ENCODE measurements at places on chromosomes 2 and 18. TPM values are rescaled to one million over a fixed set of nuclear protein-coding genes. Genes with fewer than 3 reads are reported as not detected.

DNA sequence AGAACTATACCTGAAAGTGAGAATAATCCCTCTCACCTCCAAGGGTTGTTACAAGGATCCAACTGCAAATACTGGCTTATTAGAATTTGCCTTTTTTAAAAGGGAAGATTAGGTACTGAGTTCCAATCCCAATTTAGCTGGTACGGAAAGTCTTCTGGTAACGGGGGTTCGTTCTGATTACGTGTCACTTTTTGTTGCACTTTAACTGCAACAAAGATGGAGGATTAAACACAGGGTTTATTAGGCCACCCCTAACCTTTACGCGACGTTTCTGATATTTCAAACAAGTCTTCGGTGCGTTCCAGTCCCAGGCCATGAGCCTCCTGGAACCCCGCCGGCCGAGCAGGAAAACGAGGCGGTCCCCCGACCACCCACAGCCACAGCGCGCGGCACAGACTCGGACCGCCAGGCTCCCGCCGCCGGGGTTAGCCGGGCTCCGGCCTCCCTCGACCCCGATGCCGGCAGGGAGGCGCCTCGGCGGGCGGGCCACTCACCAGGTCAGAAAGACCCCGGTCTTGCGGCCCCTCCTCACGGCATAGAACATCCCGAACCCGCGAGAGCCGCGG lies 411 bp downstream of the RNASEH1 start:
- DNase-seq = no peak

GRCh38 chr2:28683100-28683706 lies 68.4 kb upstream of the PPP1CB start:
- DNase-seq = peak; percentile 86

DNA sequence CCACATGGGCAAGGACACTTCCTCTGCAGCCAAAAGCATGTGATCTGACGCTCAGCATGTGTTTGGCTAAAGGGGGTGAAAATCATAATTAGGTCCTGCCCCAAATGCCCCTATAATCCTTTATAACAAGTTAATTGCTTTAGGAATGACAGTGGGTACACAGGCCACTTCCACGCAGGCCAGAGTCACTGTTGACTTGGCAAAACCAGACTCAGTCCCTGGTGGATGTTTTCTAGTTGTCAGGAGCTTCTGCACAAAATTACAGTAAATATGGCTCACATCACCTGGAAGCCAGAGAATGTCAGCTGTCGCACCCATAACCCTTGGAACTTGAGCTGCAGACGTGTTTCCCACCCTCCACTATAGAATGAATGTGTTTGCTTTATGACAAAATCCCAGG lies 13.3 kb upstream of the PXDN start:
- DNase-seq = no peak

- DNase-seq = no peak
Measured at GRCh38 chr2:4486971-4487370, 783.6 kb downstream of the DCDC2C start.

The IL36RN gene
- not detected for total RNA-seq

The CDK15 gene
- 3.5 TPM for total RNA-seq

The CTLA4 gene
- not detected for total RNA-seq

The CD207 gene
- total RNA-seq = not detected

The TCF7L1 gene
- 4.3 TPM for total RNA-seq

- DNase-seq = no peak
Measured at GRCh38 chr18:60060578-60060977, 160.8 kb downstream of the PMAIP1 start.

GRCh38 chr18:8329186-8329771 lies 280.0 kb upstream of the RAB12 start:
- DNase-seq = peak; percentile 69

The METTL21A gene
- total RNA-seq = 13.0 TPM

DNA sequence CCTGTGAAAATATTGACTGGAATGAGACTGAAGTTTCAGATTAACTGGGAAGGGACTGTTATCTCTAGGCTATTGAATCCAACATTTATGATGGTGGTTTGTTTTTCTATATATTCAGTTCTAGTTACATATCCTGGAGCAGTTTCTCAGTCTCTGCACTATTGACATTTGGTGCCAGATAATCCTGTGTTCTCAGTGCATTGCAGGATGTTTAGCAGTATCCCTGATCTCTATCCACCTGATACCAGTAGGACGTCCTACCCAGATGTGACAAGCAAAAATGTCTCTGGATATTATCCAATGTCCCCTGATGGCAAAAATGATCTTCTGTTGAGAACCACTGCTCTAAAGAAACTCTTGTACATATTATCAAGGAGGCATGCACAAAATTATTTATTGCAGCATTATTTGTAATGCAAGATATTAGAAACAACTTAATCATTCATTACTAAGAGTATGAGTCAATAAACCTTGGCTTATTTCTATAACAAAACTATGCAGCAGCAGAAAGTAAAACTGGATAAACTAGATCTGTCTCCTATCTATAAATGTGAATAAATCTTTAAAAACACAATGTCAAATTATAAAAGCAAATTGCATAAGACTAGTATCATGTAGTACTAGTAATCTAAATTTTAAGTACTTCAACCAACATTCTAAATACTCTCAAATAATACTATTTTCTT lies 369.3 kb upstream of the RND3 start:
- no peak for DNase-seq

- DNase-seq = peak; percentile 97
Measured at GRCh38 chr2:191304939-191305875, 60.0 kb downstream of the MYO1B start.

GRCh38 chr2:7452110-7452876 lies 535.1 kb downstream of the RNF144A start:
- no peak for DNase-seq

- DNase-seq = peak; percentile 36
Measured at GRCh38 chr2:168245074-168245825, 2.1 kb downstream of the STK39 start.

DNA sequence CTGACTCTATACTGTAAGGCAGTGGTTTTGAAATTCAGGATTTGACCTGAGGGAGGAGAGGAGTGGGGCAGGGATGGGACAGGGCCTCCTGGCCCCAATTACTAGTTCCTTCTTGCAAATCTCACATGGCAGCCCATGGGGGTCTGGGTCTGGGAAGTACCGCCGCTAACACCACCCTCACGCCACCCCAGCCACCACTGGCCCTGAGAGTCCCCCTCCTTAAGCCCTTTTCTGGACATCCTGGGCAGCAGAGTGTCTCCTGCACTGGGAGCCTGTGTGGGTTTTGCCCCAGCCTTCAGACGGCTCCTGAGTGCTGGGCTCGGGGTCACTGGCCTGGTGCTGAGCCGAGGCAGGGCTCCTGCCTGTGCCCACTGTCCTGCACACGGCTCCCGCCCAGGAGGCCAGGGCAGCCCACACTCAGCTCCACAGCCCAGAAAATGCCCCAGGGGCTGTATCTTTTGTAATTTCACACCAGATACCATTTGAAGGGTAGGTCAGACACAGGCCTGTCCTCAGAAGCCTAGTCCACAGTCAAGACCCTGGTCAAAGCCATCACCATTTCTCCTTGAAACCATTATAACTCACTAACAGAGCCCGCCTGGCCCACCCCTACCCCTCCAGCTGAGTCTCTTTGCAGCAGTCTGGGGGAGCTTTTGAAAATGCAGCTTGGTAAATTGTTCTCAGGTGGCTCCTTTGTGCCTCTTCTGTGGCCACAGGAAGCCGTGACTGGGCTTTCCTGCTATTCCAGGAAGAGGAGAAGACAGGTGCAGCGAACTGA lies 55.1 kb downstream of the CYP27C1 start:
- no peak for DNase-seq

- DNase-seq = peak; percentile 8
Measured at GRCh38 chr2:53632714-53633113, 134.9 kb upstream of the CHAC2 start.

Data from fibroblast of villous mesenchyme (primary cell).